Kidney epithelial cell (primary cell): ENCODE measurements at places on chromosomes 16 and 17.

- no peak for DNase-seq
These were observed 169.8 kb downstream of the ABCC12 start for GRCh38 chr16:47986031-47986430.

DNA sequence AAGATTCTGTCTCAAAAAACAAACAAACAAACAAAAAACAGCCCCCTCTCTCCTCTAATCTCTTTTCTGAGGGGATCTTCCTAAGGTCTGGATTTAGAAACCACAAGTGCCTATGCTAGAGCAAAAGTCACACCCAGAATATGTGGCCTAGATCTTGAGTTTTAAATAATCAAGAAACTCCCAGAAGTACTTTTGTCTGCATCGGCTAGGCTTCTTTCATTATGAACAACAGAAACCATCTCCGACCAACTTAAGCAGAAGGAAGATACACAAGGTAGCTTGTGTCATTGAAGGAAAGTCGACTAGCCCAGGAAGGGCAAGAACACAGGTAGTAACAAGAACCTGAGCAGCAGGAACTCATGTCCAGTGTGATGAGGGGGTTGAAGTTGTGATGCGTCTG lies 73.9 kb upstream of the KIFC3 start:
- no peak for DNase-seq

GRCh38 chr17:82110298-82110697 lies 12.3 kb upstream of the FASN start:
- peak; percentile 48 for DNase-seq

- no peak for DNase-seq
These were observed 37.8 kb upstream of the N4BP1 start for GRCh38 chr16:48647794-48648193.

DNA sequence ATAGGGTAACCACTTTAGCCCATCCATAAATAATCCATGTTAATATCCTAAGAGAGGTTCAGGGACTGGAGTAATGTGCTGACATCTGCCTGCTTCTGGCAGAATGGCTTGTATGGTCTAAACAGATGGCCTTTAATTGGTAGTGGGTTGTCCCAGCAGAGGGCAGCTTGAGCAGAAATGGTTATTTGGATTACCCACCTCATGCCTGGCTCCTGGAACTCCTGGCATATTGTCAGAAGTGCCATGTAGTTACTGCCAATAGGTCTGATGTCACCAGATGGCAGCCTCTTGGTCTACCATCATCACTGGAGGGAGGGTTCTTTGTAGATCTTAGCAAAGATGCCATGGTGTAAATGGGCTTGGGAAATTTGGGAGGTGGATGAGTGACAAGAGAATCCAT lies 157.5 kb upstream of the SOX9 start:
- no peak for DNase-seq

DNA sequence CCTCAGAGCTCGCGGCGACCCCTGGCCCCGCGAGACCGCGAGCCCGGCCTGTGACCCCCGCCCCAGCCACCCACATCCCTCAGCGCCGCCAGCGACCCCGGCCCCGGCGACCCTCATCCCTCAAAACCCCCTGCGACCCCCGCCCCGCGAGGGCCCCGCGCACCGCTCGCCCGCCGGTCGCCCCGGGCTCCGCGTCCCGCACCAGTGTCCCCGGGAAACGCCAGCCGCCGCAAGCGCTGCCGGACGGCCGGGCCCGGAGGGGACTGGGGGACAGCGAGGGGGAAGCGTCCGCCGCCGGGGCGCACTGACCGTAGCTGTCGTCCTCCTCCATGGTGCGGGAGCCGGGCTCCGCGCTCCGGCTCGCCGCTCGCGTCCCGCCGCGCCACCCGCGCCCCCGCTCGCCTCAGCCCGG lies at the start of gene CYTH1:
Gene CYTH1 (minus strand): TSS at position 381 of the 412 bp plus-strand sequence. CDS start 50 bp downstream, at position 331.
- DNase-seq: no peak

- no peak for DNase-seq
These were observed 84.7 kb downstream of the TUBD1 start for GRCh38 chr17:59807892-59808509.
